ENCODE measurements at places on chromosomes 2 and 18.

DNA sequence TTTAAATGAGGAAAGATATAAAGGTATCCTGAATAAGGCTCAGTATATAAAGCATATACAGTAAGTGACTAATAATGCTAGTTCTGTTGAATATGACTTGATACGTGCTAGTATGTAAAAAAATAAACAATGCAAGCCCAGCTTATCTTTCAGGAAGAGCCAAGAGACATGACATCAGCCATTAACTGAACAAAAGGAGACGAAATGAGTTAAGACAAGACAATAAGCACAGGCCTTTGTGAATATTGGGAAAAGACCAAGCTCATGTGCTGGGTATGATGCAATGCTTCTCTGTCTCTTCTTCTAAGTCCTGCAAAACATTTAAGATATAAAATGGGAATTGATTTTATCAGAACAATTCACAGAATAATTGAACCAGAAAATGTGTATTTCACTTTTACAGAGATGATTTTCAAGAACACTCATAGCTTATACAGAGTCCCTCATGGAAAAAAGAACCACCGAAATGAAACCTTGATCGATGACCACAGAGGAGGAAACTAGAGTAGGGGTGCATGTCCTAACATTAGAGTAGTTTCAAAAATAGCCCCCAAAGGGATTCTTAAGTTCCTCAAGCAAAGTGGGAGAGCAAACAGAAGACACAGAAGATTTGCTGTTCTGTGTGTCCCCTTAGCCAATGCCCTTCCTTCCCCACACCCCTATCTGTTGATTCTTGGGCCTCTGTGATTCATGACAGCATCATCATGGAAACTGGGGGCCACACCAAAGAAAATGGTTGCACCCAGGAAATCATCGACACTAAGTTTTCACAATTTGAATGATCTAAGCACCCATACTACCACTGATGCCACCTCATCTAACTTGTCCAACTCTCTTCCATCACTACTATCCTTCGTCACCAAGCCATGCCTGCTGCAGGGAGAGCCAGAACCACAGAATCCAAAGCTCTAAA, 68.0 kb upstream of the CRIM1 start:
- no peak for DNase-seq

- DNase-seq = no peak
Measured at GRCh38 chr2:221282386-221282785, 289.7 kb downstream of the EPHA4 start.

DNA sequence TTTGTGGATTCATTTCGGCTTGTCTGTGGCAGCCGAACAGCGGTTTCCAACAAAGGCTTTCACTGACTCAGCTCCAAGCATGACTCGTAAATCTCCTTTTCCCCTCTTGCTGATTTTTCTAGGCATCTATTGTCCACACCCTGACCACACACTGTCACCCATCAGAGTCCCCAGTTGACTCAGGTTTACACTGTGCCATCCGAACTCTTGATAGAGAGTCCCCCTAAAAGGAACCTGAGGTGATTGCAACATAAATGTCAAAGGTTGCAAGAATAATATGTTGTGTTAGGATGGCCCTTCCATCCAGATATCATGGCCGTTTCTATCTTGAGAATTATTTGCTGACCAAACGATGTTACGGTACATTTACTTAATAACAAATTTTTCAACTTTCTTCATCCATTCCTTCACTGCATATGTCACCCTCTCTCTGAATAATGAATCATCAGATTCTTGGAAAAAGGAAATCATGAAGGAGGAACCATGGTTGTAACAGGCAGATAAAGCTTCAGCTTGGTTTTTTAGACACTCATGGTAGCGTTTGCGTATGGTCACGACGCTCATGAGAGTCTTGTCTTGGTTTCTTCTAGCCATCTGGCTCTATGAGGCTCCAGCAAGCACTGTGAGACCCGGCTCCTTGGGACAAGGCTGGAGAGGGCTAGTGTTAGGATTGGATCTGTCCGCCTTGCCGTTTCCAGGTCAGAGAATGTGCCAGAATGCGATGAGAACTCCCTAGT, 72.1 kb downstream of the NPAS2 start:
- DNase-seq = peak; percentile 70

DNA sequence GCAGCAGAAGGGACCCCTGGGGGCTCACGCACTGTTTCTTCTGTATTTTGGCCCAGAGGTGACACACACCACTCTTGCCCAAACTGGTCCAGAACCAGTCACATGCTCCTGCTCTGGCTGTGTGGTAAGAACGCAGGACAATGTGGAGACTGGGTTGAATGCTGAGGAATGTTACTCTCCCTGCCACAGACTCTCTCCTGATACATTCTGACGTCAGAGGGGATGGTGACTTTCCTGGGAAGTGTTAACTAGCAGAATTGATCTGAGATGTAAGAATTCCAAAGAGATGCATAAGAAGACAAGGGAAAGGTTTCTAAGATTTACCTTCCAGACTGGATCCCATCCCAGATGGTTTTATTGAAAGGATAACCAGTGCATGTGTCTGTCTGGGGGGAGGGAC, 100.8 kb downstream of the ASB1 start:
- DNase-seq = peak; percentile 65

DNA sequence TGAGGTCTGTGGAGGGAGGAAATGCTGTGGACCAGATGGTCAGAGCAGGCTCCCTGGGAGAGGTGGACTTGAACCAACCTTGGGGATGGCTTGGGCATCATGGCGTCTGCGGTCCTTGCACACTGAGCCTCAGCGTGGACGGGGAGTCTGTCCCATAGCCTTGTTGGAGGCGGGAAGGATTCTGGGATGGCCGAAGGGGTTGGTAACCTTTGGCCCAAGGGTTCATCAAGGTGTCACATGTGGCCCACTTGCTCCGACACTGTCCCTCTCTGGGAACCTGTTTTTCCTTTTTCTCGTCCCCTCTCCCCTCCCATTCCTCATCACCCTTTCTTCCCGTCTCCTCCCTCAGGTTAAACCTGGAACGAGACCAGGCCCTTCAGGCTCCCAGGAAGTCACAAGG, 66.4 kb downstream of the MAPK4 start:
- DNase-seq = no peak

DNA sequence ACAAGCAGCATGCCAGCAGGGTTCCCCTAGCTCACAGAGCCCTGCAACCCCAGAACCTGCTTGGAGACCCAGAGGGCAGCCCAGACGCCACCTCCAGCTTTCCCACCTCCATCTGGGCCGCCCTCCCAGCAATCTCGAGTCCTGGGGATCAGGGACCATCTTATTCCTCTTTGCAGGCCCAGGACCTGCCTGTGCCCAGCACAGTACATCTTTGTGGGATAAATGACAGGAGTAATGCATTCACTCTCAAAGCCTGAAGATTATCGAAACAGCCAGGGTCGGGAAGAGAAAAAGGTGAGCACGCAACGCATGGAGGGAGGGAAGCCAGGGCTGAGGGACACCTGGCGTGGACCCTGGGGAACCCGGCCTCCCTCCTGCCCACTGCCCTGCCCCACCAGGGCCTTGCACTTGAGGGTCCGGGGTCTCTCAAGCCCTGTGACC, 144.1 kb downstream of the NDUFA10 start:
- no peak for DNase-seq

DNA sequence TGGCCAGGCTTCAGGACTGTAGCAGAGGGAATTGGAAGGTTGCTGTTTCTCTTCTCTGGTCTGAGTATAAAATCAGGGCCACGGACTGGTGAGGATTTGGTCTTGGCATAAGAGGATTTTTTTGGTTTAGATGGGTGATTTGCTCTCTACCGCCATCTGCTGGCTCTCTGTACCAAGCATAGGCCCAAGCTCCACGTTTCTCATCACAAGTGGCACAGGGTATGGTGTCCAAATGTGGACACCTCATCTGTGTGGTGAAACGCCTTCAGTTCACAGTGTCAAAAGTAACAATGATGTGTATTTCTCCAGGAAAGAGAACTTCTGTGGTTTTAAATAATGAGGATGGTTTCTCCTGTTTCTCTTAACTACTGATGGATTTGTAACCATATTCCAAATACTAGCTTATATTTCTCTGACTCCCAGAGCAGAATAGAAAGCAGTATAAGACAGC, 115.1 kb downstream of the EML6 start:
- peak; percentile 47 for DNase-seq

DNA sequence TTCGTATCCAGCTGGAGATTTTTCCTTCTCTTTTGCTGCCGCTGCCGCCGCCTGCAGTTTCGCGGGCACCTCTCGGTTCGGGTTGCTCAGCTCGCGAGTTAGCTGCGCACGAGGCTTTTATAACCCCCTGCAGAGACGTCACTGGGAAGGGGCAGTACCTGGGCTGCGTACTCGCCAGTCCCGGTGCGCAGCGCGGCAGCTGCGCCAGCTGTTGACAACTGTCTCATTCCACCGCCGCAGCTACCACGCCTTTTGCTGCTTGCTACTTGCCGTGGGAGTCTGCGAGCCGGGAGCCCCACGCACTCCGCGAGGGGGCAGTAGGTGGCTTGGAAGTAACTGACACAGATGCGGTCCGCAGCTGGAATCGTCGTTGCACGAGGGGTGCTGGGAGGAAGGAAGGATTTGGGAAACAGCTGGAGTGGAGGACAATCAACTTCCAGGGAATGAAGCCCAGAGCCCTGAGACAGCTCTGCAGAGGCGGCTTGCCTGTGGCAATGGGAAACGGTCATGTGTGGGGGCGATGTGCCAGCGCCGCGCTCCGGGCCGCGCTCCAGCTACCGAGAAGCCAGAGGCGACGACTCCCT, at the start of gene TACR1:
TACR1 (minus strand) TSS at position 93 of the 584 bp plus-strand sequence. CDS start 586 bp downstream, outside the sequence.
- peak; percentile 66 for DNase-seq

GRCh38 chr2:16168506-16169264, 228.3 kb downstream of the MYCN start:
- DNase-seq = no peak

DNA sequence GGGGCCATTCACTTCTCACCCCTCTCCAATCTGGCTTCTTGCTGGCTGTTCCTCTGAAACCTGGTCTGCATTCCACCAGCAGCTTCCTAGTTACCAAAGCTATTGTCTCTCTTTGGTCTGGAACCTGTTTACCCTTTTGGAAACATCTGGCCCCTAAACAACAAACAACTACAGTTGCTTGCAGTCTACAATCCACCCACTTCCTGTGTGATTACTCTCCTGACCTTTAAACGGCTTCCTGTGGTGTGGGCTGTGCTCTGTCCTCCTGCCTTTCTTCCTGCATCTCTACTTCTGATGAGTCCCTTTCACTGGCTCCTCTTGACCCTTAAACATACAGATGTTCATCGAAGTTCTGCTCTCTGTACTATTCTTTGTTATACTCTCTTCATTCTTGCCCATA, 303.8 kb downstream of the TDRD15 start:
- no peak for DNase-seq

DNA sequence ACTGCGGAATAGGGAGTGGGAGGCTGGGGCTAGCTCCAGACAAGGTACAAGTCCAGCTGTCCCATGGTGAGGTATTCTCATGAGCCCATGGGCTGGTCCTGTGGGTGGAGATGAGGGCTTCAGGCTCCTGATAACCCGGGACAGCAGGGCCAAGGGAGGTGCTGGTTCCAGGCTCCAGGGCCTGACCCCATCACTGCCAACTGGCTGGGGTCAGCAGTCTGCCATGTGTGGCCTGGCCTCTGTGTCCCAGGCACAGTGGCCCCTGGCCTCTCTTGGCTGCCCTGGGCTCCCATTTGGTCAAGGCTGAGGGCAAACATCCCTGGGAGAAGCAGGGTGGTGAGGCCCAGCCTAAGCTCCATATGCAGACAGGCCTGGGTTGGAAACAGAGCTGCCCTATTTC, 966 bp upstream of the OXER1 start:
- no peak for DNase-seq

DNA sequence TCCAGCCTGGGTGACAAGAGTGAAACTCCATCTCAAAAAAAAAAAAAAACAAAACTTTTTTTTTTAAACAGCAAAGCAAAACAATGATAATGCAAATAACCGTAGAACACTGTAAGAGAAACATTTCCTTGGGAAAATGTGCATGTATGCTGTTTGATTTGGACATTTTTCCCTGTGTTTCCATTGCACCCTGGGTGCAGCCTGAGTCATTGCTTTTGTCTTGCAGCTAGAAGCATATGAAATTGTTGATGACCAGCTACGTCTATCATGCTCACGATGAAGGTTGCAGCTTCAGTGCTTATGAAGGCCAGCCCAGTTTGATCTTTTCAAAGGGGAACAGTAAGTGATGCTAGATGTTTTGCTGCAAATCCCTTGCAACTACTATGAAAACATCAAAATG, 41.5 kb downstream of the MOGAT1 start:
- no peak for DNase-seq

GRCh38 chr18:78526275-78526674, 453.3 kb upstream of the SALL3 start:
- DNase-seq = no peak

- no peak for DNase-seq
Measured at GRCh38 chr2:8303322-8303832, 378.5 kb upstream of the ID2 start.

DNA sequence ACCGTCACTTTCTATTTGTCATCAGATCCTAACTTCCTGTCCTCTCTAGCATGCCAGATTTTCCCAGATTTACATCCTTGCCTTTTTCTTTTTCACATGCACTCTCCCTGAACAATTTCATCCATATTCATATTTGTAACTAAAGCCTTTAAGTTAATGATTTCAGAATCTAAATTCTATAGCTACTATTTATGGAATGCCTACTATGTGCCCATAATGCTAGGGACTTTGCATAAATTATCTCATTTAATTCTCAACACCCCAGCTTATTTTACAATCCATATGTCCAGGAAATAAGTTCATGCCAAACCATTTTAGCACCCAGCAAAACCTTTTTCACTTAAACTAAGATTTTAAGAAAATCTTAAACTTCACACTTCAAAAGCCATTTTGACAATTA, 531.9 kb downstream of the NUP35 start:
- DNase-seq = no peak

DNA sequence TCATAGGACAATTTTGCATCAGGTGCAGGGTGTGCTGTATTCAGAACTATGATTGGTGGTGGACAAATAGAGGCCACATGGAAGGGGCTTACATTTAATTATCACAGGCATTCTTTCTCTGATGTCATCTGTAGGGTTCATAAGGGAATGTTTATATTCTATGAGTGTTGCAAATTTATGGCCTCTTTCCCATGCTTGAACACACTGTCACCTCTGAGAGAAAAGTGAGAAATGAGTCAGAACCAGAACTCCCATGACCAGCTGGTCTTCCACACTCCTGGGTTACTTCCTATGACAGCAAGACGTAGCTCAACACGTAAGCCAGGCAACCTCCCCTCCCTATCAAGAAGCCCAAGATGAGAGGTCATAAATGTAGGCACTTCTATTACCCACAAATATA, 310.8 kb downstream of the PIEZO2 start:
- DNase-seq = no peak

- no peak for DNase-seq
Measured at GRCh38 chr2:127783101-127783500, 27.9 kb downstream of the WDR33 start.

DNA sequence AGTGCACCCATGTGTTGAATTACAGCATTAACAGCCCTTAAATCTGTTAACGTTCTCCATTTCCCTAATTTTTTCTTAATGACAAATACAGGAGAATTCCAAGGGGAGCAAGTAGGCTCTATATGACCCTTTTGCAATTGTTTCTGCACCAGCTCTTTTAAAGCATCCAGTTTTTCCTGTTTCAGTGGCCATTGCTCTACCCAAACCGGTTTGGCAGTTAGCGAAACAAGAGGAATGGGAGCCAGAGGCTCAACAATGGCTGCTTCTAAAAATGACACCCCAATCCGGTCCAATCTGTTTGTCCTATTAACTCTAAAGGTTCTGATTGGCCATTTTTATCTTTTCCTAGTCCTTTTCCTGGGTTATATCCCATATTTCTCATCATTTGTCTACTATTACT, 15.1 kb upstream of the SUCLG1 start:
- DNase-seq = no peak

GRCh38 chr2:20558391-20559150, 92.3 kb downstream of the HS1BP3 start:
- no peak for DNase-seq
